ENCODE measurements at places on chromosomes 5 and 9. TPM values are rescaled to one million over a fixed set of nuclear protein-coding genes. Genes with fewer than 3 reads are reported as not detected.

DNA sequence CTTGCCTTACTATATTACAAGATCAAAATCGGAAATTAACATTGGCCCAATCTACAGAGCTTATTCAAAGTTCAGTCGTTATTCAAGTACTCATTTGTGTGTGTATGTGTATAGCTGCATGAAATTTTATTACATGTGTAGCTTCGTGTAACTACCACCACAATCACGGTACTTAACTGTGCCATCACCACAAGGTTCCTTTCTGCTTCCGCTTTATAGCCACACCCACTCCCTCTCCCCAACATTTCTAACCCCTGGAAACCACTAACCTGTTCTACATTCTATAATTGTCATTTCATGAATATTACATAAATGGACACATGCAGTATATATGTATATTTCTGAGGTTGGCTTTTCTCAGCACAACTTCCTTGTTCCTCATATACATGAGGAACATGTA, 4.0 kb upstream of the TEX48 start:
- no peak for DNase-seq

DNA sequence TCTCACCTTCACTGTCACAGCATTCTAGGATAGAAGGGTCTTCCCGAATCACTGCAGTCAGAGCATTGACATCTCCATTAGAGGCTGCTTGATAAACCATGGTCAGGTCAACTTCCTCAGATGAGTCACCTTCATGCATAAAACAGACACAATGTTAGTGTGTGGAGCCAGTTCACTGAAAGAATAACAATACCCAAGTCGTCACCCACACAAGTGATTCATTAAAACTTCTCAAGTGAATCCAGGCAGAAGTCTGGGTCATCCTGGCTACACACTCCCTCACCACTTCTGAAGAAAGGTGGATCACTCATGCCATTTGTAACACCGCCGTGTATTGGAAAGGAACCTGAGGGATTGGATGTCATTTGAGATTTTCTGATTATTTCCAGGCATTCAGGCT, 49.6 kb downstream of the ANKRD55 start:
- no peak for DNase-seq

- DNase-seq = no peak
These were observed 1.0 kb upstream of the RXRA start for GRCh38 chr9:134325096-134325812.

GRCh38 chr9:130414081-130414731, 30.6 kb upstream of the ASS1 start:
- DNase-seq = no peak

DNA sequence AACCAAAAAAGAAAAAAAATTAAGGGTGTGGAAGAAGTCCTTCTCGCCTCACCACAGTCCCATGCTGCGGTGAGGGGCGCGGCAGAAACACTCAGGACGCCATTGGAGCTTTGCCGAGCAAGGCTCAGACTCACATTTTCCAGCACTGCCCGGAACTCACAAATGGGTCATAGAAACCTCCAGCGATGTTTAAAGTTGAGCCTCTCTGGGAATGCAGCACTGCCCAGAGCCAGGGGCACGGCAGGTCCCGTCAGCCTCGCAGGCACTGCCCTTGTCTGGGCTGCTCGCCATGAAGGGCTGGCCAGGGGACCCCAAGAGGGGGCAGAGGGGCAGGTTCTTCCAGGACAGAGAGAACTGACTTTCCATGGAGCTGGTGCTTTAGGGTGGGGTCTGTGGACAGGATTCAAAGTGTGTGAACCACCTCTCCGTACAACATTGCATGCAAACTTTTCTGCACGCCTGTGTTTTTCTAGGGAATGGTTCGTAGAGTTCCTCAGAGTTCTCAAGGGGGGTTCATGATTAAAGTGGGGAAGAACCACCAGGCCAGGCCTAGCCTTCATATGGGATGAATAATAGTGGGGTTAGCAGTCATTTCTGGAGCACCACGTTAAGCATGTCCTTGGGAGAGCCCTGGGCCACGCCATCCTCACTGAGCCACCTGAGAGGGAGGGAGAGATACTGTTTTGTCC, 38.4 kb downstream of the PRRX2 start:
- DNase-seq = no peak

TMEM174 gene
- not detected for total RNA-seq

PCDHB10 gene
- total RNA-seq = 0.35 TPM
